ENCODE measurements at places on chromosomes 13 and 19.

DNA sequence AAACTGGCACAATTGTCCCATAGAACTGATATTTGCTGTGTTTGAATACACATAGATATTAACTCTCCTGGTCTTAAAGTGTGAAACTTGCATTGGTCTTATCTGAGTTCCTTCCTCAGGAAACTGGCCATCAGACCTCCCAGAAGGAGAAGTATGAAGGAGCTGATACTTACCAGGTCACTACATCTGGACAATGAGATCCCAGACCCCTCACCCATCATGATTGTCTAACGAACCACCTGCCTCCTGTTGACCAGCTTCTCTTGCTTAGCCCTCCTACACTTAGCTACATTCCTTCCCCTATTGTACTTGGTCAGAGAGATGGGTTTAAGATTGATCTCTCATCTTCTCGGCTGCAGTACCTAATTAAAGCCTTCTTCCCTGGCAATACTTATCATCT, 413.3 kb downstream of the KCTD12 start:
- no peak for DNase-seq

DNA sequence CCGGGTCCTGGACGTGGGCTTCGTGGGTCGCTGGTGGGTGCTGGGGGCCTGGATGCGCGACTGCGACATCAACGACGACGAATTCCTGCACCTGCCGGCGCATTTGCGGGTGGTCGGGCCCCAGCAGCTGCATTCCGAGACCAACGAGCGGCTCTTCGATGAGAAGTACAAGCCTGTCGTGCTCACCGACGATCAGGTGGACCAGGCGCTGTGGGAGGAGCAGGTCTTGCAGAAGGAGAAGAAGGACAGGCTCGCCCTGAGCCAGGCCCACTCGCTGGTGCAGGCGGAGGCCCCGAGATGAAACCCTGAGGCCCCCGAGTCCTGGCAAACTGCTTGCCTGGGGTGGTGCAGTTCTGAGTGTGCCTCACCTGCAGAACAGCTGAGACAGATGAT, 787 bp downstream of the TIMM29 start:
- no peak for DNase-seq

- DNase-seq: no peak
These were observed 22.4 kb upstream of the C13orf46 start for GRCh38 chr13:113996081-113996911.

GRCh38 chr19:29497241-29497640, 28.6 kb upstream of the VSTM2B start:
- DNase-seq: no peak

GRCh38 chr19:43662487-43662886, 7.5 kb downstream of the PLAUR start:
- DNase-seq: no peak

- no peak for DNase-seq
These were observed 96.6 kb downstream of the ELF1 start for GRCh38 chr13:40922437-40923040.

GRCh38 chr13:79740991-79741390, 260.0 kb downstream of the NDFIP2 start:
- DNase-seq: no peak

- no peak for DNase-seq
These were observed 45.4 kb downstream of the PEPD start for GRCh38 chr19:33476151-33476707.

GRCh38 chr13:66520511-66521355, 709.4 kb downstream of the PCDH9 start:
- DNase-seq: no peak

- DNase-seq: no peak
These were observed at the start of gene DAND5 for GRCh38 chr19:12969292-12969988. DAND5 (plus strand) TSS chr19:12969576; CDS start chr19:12969661, 85 bp downstream.

- DNase-seq: no peak
These were observed 16.6 kb downstream of the PLK5 start for GRCh38 chr19:1540365-1540925.

- DNase-seq: no peak
These were observed 5.5 kb upstream of the ADGRE5 start for GRCh38 chr19:14375582-14376291.

DNA sequence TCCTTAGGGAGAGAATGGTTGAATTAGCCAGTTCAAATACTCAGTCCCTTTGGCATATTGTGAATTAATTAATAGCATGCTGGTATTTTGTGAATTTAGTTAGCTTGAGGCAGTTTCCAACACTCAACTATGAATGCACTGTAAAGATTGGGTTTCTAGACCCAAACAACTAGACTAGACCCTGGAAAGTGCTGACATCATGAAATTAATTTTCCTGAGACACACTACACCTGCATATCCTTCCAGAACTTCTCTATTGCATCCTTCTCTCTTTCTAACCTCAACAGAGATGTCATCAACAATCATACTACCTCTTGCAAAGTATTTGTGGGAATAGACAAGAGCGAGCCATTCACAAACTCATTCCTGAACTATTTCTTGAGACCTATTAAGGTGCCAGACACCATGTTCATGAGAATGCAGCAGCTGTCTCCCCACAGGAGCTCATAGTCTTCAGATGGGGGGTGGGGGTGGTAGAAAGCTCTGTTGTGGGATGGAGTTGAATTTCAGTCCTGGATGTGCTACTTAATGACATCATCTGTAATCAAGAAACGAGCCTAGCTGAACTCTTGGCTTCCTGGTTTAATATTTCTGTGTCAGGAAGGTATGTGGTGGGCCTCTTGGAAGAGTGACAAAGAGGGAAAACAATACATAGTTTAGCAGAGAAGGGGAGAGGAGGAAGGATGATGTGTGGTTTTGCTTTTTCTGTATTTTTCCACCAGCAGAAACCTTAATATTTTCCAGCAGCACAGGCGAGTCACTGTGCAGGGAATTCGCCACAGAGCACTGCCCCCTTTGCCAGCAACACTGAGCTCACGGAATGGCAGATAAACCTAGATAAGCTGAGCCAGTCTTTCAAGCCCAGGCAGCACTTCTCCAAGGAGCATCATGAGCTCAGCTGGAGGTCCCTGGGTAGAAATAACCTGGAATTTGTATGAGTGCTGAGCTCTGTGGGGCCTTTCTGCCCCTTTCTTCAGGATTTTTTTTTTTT, 53.1 kb upstream of the CYSLTR2 start:
- no peak for DNase-seq

- peak; percentile 71 for DNase-seq
These were observed at the start of gene CD79A for GRCh38 chr19:41876847-41877832. CD79A (plus strand) TSS chr19:41877279; CDS start chr19:41877305, 26 bp downstream.

DNA sequence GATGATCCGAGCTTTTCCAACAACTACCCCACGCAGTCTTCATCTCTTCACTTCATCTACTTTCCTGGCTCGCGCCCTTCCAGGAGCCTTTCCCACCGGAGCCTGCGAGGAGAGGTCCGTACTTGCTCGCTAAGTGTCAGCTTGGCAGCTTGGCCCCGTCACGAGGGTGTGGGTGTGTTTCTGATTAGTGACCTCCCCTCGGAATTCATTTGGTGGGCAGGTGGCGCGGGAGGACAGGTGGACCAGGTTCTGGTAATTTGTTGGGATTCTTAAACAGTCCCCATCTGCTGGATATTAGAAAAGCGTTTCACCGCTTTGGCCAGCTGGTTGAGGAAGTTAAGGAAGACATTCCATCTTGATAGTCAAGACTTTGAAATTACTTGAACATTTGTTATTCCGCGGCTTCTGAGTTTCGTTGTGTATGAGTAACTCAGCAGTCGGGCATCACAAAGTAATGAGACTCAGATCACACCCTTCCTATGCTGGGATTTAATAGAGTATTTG, 515 bp downstream of the UFM1 start:
- DNase-seq: peak; percentile 65

GRCh38 chr19:3398114-3398899, 31.9 kb downstream of the NFIC start:
- no peak for DNase-seq

GRCh38 chr19:7250057-7250596, 44.1 kb downstream of the INSR start:
- DNase-seq: no peak

DNA sequence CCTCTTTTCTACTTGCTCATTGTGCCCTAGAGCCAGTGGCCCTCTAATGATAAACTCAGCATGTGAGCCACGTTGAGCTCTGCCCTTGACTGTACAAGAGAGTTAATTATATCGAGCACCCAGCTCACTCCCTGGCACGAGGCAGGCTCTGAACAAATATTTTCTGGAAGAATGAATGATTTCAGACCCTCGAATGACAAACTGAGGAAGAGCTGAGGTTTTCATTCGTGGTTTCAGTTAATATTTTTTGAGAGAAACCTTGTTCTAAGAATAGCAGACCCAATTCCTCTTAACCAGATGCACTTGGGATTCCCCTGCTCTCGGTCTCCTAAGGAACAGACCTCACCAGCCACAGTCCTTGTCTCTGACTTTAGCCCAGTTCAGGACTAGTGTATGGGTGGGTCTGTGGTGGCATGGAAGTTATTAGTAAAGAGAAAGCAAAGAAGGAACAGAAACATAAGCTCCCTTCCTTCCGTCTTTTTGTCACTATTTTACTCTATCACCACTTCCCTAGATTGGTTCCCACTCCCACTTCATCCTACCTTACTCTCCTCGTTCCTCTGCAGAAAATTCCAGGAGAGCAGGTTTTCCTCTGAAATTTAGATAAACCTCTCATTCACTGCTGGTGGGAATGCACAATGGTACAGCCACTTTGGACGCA, 22.1 kb upstream of the WDFY2 start:
- DNase-seq: peak; percentile 10

DNA sequence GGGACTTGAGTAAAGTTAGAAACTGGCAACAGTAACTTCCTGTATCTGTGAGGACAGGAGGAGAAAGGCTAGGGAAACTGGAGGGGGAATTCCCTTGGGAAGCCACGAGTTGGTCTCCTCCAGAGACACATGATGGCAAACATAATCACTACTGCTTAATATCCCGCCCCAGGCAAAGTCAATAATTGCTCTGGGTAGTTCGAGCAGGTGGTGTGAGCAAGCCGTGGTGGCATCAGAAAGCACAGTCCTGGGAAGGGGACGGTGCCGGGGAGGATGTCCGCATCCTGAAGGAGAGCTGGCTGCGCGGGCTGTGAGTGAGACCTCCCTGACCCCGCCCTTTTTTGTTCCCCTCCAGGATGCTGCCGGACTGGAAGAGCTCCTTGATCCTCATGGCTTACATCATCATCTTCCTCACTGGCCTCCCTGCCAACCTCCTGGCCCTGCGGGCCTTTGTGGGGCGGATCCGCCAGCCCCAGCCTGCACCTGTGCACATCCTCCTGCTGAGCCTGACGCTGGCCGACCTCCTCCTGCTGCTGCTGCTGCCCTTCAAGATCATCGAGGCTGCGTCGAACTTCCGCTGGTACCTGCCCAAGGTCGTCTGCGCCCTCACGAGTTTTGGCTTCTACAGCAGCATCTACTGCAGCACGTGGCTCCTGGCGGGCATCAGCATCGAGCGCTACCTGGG, 1.4 kb downstream of the FFAR2 start:
- DNase-seq: no peak

GRCh38 chr19:10761443-10762250, 43.8 kb downstream of the DNM2 start:
- no peak for DNase-seq

DNA sequence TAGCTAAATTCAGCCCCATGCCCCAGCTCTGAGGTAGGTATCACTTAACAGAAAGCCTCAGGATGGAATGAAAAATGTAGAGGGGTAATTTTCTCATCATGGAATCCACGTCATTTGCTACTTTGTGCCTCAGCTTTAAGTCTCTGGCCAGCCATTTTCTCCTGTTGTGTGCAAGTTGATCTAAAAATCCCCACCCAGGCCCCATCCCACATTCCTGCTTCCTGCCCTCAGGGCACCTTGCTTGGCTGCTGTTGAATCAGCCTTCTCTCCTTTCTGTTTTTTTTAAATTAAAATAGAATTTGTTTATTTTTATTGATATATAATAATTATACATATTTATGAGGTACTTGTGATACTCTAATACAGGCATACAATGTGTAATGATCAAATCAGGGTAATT, 179.9 kb upstream of the TSHZ3 start:
- DNase-seq: no peak

DNA sequence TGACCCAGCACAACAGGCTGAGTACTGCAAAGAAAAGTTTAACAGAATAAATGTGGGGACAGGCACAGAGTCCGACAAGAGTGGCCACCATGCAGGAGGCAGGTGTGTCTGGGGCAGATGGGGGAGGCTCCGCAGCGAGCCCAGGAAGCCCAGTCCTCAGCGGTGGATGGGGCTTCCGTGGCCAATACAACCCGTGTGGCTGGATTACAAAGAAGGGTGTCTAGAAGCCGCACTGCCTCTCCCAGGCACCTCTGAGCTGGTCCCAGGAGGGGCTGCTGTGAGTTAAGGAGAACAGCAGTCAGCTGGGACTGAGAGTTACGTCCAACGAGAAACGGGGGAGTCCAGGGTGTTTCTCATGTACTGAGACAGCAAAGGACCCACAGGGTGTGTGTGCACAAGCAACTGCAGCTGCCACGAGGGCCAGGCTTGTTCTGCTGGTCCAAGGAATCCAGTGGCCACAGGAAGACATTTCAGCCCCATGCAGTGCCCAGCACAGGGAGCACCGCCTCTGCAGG, 70.2 kb downstream of the SPACA7 start:
- DNase-seq: no peak

- DNase-seq: no peak
These were observed 169.9 kb downstream of the STK24 start for GRCh38 chr13:98406971-98407370.

GRCh38 chr13:112708560-112709240, 18.9 kb downstream of the ATP11A start:
- no peak for DNase-seq

- peak; percentile 88 for DNase-seq
These were observed 3.1 kb upstream of the TNFAIP8L1 start for GRCh38 chr19:4636151-4636717.

GRCh38 chr19:38043649-38044144, 136.7 kb downstream of the SIPA1L3 start:
- no peak for DNase-seq

- no peak for DNase-seq
These were observed 131.1 kb upstream of the HTR2A start for GRCh38 chr13:47027780-47028437.

GRCh38 chr19:5178841-5179240, 161.8 kb downstream of the PTPRS start:
- DNase-seq: no peak

GRCh38 chr13:52385870-52386269, 20.1 kb downstream of the THSD1 start:
- no peak for DNase-seq

GRCh38 chr13:65966991-65967451, 1263.1 kb downstream of the PCDH9 start:
- no peak for DNase-seq

DNA sequence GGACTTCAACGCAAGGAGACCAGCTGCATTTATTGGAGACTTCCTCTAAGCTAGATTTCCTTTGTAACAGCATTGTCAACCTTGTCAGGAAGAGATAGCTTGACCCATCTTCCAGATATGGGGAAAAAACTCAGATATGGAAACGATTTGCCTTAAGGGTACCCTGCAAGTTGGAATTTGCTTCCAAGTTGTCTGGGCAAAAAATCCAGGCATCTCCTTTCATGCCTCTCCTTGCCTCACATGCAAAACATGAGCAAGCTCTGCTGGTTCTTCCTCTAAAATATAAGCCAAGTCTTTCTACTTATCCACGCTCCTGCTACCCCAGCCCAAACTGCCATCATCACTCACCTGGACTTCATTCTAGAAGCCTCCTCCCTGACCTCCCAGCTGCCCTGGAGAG, 6.4 kb upstream of the DNMT1 start:
- DNase-seq: no peak

Data from stimulated activated naive CD8-positive, alpha-beta T cell treated with anti-CD3 and anti-CD28 coated beads, Interleukin-15, Interleukin-2, amounts not matched to agents 100 U/mL and 50 U/mL, for 24 hours (primary cell).